ENCODE measurements at places on chromosomes 6 and 20.

DNA sequence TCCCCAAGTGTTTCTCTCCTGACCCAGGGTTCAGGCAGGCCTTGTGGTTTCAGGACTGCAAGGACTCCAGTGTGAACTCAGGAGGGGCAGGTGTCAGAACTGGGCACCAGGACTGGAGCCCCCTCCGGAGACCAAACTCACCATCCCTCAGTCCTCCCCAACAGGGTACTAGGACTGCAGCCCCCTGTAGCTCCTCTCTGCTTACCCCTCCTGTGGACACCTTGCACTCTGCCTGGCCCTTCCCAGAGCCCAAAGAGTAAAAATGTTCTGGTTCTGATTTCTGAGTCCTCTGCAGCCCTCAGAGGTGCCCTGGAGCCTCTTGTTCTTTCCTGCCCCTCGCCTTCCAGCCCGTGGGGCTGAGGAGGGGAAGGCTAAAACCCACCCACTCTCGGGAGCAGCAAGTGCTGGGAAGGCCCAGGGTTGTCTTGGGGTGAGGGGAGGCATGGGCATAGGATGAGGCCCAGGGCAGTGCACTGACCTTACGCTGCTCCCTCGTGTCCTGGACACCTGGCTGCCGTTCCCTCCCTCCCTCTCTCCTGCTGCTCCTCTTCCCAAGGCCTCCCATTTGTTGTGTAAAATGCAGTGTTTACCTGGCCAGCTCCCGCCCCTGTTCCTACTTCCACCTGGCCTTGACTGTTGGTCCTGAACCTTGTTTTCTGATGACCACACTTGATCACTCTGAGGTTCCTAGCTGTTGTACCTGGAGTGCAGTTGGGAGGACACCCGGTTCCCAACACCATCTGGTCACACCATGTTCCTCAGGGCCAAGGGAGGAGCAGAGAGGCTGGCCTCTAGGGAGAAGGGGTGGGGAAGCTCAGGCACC lies 9.9 kb downstream of the CNPY3 start:
- no peak for DNase-seq

DNA sequence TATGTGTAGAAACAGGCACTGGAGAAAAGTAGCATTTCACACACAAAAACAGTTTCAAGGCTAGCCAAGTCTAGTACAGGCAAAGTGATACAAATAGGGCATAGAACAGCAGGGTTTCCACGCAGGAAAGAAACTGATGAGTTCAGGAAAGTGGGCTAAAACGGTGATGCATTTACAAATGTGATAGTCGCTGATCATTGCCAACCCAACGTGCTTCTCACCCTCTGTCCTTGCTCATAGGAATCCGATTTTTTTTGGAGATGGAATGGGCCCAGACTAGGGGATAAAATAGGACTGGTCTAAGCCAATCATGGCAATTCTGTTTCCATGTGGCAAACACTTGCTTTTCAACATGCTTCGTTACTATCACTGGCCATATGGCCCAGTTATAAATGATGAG lies 536.6 kb downstream of the PRKN start:
- no peak for DNase-seq

DNA sequence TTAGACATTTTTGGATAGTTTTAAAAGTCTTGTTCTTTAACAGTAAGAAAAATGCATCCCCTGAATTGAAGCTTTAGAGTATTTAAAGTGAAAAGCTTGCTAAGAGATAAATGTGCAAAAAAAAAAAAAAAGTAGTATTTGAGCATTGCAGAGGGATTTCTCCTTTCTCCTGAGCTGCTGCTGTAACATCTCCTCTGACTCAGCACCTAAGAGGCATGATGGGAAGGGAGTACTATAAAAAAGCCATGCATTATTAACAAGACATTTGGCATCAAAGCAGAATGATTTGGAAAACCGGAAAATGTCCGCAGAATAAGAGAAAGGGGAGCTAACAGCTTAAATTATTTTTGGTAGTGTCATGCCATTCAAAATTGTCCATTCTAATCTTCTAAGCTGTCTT lies 27.9 kb downstream of the B4GALT5 start:
- no peak for DNase-seq

DNA sequence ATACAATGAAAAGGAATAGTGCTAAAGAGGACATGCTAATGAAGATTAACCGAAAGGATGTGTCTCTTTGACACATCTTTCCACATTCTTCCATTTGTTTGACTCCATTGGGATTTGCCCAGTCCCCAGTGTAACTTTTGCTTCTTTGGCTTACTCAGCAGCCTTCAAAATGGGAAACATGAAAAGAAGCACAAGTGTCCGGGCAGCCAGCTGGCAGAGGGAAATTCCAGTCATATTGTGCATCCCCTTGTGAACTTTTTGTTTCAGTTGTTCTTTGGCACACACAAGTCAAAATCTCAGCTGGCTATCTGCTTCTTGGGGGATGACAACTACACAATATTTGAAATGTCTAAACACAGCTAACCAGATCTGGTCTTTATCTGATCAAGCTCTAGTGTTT lies 157.4 kb downstream of the OGFRL1 start:
- no peak for DNase-seq

DNA sequence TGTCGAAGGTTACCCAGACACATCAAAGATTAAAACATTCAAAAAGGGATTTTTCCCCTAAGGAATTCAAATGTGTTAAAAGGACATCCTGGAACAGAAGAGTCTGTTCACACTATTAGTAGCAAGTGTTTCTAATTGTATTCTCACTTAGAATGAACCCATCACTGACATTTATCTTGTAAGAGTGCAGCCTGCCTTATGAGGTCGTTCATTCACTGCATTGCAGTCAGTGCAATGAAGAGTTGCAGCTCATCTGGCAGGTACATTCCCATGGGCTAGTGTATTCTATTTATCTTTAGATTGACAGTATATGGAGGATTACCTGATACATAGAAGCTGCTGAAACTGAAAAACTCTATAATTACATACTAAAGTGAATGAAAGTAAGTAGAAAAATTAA lies 36.5 kb downstream of the PHACTR1 start:
- no peak for DNase-seq

DNA sequence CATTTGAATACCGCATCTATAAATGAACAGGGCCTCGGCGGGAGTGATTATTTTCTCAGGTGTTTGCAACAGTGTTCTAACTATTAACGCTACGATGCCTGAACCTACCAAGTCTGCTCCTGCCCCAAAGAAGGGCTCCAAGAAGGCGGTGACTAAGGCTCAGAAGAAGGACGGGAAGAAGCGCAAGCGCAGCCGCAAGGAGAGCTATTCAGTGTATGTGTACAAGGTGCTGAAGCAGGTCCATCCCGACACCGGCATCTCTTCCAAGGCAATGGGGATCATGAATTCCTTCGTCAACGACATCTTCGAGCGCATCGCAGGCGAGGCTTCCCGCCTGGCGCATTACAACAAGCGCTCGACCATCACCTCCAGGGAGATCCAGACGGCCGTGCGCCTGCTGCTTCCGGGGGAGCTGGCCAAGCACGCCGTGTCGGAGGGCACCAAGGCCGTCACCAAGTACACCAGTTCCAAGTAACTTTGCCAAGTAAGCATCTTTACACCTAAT lies 70.9 kb downstream of the HFE start:
- no peak for DNase-seq

DNA sequence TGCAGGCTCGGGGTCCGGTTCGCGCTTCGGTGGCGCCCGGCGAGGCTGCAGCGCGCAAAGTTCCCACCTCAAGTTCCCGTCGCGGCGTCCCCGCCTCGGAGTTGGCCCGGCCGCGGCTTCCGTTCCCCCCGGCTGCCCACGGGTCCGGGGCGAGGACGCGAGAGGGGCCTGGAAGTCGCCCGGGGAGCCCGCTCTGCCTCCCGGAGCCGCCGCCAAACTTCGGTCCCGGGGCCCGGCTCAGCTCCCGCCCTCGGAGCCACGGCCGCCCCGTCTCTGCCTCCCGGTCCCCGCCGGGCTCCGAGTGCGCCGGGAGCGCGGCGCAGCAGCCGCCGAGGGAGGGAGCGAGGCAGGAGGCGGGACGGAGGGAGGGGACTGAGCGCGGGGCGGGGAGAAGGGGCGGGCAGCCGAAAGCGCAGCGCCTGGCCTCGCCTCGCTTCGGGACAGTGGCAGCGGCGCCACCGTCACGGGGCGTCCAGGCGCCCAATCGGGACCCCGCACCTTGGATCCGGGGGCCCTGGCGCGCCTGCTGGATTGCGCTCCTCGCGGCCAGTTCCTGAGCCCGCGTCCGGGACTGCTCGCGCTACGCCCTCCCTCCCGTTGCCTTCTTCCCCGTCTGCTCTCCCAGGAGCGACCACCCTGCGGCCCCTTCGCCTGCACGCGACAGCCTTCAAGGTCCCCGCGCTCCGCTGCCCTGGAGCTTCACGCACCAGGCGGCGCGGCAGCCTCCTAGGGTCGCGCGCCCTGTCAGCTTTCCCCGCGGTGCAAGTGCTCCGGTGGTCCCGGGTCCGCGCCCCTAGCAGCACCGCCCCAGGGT lies at the start of gene KCNG1:
KCNG1 (minus strand) TSS at position 305 of the 814 bp plus-strand sequence. CDS start 12,769 bp downstream, outside the sequence.
- DNase-seq, result no peak

DNA sequence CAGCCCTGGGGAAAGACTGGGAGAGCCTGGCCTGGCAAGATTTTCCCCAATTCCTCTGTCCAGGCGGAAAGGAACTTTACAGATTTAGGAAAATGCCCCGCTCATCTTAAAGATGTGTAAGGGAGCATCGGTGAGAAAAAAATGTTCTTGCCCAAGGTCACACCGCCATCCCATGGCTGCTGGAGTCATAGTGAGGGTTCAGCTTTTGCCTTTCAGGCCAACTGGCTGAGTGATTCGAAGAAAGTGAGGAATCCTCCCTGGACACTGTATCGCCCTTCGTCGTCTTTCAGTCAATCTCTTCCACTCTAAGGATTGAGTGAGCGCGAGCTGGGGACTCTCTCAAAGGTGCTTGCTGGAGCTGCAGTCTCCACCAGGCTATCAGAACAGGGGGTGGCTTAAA lies 1.4 kb downstream of the WFDC2 start:
- DNase-seq, result no peak

GRCh38 chr20:14062786-14063185 lies 67.5 kb downstream of the MACROD2 start:
- DNase-seq, result no peak

DNA sequence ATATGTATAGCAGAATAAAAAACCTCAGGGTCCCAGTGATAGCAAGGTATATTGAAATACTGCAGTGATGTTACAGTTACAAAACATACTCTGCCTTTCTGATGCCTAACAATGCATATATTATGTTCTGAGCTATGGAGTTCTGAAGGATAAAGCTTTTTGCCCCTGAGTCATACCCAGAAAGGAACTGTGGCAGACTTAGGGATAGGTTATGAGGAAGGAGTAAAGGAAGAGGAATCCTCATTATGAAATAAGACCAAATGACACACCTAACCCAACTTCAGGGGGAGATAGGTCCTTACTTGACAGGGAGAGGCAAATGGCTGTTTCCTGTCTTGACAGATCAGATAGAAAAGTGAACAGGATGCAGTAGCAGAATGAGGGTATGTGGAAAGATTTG lies 940.6 kb upstream of the FLRT3 start:
- no peak for DNase-seq

GRCh38 chr6:147077251-147077650 lies 127.0 kb upstream of the STXBP5 start:
- no peak for DNase-seq

DNA sequence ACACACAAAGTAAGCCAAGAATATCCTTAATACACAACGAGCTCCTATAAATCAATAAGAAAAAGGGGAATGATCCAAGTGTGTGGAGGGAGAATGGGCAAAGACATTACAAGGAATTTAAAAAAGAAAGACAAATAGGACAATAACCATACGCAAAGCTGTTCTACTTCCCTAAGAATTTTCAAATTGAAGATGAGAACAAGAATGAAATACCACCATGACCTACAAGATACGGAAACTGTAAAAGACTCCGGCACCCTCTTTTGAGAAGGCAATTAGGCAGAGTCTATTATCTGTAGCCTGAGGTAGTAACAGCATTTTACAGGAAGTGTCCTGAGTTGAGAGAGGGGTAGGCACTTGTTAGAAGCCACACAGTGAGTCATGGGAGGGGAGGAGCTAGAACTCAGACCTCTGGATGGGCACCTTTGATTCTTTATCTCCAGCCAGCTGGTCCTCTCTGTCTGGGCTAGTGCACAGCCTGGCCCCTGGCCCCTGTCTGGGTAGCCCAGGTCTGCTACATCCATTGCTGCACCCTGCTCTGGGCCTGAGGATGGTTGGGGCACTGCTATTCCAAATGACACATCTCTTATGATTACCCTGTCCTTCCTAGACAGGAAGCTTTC lies 15.3 kb downstream of the RSPO4 start:
- DNase-seq, result no peak

DNA sequence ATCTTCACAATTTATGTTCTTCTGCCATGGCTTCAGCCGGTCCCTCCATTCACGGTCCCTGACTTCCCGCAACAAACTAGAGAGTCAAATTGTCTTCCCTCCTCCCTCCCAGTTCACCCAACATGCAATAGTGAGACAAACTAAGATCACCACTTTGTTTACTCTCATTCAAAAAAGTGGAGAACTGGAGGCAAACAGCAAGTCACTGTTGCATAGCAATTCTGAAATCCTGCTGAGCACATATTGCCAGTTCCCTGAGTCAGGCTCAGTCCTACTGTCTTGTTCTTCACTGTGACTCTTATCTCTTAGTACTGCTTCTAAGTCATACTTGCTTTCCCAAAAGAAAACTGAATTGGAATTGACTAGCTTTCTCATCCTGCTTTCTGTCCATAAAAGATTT lies 287.2 kb upstream of the SASH1 start:
- no peak for DNase-seq

- DNase-seq, result no peak
Observed at GRCh38 chr20:62765021-62765420, 31.3 kb upstream of the MRGBP start.

DNA sequence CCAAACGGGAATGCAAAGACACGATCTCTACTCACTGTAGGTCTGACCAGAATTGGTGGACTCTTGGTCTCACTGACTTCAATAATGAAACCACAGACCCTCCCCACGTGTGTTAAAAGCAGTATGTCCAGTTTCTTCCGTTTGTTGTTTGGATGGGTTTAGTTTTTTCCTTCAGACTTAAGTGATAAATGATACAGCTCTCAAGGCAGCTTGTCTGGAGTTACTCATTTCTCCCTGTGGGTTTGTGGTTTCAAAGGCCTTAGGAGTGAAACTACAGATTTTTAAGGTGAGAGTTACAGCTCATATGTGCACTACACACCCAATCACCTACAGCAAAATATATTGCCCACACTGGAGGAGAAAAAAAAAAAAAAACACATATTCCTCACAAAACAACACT lies 86.7 kb upstream of the STMND1 start:
- DNase-seq, result no peak

DNA sequence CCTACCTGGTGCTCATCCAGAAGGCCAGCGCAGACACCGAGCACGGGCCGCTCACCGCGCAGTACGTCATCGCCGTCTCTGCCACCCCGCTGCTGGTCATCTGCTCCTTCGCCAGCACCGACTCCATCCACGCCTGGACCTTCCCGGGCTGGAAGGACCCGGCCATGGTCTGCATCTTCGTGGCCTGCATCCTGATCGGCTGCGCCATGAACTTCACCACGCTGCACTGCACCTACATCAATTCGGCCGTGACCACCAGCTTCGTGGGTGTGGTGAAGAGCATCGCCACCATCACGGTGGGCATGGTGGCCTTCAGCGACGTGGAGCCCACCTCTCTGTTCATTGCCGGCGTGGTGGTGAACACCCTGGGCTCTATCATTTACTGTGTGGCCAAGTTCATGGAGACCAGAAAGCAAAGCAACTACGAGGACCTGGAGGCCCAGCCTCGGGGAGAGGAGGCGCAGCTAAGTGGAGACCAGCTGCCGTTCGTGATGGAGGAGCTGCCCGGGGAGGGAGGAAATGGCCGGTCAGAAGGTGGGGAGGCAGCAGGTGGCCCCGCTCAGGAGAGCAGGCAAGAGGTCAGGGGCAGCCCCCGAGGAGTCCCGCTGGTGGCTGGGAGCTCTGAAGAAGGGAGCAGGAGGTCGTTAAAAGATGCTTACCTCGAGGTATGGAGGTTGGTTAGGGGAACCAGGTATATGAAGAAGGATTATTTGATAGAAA lies 2.0 kb downstream of the SLC35D3 start:
- DNase-seq, result no peak

- no peak for DNase-seq
Observed at GRCh38 chr6:119527231-119527578, 177.6 kb upstream of the MAN1A1 start.
